Type B pancreatic cell (in vitro differentiated cells): ENCODE measurements at places on chromosomes 7 and 10.

DNA sequence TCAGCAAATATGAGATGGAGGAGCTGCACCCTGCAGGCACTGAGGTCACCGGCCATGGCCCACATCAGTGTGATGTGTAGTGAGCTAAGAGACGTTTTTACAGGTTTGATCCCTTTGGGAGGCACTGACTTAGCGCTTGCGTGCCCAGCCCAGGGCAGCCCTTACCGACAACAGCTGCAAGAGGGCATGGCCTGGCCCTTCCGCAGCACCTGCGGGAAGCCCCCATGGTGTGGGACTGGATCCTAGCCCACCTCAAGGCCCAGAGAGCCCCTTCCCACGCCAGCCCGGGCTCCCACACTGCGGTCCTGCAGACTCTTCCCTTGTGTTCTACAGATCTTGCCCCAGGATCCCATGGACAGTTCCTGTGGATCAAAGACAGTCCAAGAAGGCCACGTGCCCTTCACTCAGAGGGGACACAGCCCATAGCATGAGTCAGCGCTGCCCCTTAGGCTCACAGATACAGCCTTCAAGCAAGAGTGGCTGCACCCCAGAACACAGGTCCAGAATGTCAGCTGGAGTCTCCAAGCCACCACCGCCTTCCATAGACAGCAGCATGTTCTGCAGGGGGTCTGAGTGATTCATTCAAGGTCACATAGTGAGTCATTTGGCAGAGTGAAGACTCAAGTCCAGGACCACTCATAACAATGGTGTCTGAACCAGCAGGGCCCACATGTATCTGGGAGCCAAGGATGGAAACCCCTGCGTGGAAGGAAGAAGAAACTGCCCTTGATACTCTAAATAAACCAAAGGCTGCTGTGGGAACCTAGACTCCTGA lies 25.4 kb downstream of the TLL2 start:
- no peak for DNase-seq

DNA sequence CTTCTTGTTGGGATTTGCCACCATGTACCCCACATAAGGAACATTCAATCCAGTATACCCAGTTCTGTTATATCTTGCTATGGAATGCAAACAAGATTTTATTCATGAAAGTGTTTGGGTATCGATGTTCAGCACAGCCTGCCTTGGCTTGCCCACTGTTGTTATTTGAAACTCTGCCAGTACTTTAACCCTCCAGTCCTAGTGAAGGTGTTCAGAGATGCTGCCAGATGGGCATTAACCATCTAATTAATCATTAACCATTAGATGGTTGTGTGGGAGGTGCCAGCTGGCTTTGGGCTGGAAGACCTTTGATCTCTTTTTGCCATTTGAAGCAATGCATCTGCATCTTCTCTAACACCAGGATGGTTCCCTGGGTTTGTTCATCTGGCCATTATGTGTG lies 363.0 kb downstream of the SH2D4B start:
- DNase-seq: no peak

GRCh38 chr7:108605559-108606201 lies 36.0 kb downstream of the DNAJB9 start:
- no peak for DNase-seq

DNA sequence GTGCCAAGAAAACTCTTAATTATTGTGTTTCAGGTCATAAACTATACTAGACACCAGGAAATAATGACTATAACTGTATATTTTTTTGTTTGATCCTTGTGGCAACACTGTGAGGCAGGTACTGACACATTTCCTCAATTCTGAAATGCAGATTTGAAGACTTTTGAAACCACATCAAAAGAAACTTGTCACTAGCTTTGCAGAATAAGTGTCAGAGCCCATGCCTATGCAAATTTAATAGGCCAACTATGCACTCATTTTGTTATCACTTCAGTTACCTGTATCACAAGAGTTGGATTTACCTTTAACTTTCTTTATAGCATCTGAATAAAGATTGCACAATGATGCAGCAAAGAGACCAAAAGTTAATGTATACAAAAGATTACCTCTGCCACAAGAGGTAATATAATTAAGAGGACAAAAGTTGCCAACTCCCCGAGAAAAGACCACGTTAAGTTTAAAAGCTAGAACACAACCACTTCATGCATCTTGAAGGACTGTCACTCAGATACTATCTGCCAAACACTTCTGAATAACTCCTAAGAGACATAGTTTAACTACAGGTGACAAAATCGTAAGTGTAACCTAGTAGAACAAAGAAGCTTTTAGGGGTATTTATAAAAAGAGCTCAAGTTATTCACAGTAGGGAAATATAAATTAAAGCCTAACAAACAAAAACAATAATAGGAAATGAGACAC lies 80.5 kb downstream of the ELAPOR2 start:
- DNase-seq: no peak

DNA sequence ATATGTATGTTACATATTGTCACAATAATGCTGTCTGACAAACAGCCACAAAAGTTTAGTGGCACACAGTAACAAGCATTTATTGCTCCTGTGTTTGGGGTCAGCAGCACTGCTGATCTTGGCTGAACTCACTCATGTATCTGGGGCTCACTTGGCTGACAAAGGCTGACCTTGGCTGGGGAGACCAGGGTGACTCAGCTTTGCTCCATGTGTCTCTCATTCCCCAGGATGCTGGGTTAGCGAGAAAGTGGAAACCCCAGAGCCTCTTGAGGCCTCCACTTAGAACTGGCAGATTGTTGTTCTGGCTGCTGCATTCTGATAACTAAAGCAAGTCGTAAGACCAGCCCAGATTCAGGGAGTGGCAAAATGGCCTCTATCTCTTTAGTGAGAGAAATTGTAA lies 217.3 kb upstream of the HABP2 start:
- DNase-seq: no peak

DNA sequence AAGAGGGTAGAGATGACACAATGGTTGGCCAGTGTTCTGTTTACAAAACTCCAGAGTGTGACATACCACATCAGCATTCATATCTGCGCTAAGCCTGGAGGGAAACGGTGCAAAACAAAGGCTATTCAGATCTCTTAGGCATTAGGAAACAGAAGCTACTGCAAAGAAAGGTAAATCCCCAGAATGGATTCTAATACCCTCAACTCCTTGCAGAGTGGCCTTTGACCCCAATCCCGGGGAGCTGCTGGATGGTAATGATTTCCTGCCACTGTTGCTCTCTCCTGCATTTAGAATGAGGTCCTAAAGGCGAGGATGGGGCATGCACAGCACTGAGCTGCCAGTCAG lies 65.2 kb downstream of the AOAH start:
- no peak for DNase-seq

DNA sequence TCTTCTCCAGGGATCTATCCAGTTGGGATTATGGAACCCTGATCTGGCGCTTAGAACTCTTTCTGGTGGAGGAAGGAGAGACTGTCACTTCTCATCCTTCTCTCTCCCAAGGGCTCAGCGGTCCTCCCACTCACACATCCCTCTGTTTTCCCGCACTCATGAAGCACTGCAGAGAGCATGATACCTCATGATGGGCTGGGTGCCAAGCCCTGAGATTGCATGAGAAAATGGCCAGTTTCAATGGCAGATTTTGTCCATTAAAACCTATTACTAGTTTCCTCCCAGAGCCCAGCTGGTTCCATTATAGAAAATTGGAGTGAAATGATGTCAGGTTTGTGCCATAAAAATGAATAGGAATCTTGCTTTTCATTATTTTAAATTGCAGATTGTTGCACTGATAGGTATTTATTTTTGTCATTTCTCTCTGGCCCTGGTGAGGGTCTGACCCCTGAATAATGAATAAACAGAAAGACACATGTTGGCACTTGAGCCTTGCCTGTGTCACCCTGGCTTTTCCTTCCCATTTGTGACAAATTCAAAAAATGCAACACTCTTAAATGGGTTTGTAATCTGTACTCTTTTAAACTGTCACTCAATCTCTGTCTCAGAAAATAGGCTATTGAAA lies 1151.1 kb downstream of the TYW1 start:
- no peak for DNase-seq

- no peak for DNase-seq
Observed at GRCh38 chr7:156927571-156928405, 21.7 kb upstream of the NOM1 start.

GRCh38 chr10:9103301-9103700 lies 1048.8 kb downstream of the GATA3 start:
- no peak for DNase-seq

DNA sequence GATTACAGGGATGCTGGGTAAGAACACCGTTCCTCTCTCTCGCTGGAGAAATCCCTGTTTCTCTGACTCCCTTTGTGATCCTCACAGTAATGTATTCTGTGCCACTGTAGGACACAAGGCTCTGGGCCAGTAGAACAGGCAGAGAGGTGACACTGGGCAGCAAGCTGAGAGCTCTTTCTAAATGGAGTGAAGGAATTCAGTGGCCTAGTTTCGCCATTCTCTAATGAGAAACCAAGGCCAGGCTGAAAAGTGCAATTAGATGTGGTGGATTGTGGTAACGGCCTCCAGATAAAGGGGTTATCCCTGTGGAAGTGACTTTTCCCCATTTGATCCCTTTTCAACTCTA lies 12.8 kb downstream of the KCTD7 start:
- DNase-seq: no peak

DNA sequence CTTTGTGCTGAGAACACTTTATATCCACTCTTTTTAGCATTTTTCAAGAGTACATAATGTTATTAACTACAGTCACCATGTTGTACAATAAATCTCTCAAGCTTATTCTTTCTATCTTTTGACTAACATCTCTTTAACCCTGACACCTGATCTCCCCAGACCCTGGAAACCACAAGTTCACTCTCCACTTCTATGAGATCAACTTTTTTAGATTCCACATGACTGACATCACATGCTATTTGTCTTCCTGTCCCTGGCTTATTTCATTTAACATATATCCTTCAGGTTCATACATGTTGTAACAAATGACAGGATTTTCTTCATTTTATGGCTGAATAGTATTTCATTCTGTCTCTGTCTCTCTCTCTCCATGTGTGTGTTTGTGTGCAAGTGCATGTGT lies 15.5 kb downstream of the SLC13A1 start:
- no peak for DNase-seq

DNA sequence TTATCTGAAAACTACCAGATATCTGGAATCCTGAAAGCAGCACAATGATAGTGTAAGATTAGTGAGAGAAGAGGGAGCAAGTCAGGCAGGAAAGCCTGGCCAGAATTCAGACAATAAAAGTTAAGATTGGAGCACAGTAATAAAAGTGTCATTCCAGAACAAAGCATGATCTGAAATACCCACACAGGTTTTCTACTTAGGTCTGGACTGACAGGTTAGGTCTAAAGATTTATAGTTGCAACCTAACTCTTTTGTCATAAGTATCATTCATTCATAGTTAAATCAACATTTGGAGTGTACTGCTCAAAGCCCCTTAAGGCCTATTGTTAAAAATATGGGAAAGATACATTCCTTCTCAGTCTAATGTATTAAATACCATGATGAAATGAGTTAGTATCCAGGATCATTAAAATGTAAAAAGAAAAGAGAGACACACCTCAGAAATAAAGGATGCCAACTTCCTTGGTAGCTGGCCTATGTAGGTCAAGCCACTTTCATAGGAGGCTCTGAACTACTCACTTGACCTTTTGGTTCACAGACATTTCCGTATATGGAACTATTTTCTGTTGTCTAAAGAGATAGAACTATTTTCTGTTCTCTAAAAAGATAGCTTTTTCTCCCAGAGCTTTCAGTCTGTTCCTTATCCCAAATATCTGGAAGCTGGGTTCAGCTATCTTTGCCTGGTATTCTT lies 105.2 kb downstream of the FAS start:
- DNase-seq: no peak

DNA sequence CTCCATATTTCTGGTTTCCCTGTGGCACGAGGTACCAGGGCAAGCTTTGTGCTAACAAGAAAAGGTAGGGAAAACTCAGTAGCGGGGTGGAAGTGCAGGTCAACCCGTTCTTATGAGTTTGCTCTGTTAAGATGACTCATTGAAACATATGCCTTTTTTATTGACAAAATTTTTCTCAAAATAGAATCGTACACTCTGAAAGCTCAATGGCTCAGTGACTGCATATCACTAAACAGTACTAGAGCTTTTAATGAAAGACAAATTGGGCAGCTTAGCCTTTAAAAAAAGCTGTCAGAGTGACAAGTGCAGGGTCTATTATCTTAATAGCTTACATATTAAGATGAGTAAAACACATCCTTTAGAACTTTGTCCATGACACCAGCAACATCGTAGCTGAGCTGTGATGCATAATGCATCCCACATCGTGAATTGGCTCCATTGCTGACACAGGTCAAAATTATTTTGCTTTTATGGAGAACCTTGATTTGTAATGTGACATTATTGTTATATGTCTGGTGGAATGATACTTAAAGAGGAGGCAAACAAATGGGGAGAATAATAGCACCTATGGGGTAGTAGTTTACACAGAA lies 264.4 kb downstream of the ETV1 start:
- no peak for DNase-seq

DNA sequence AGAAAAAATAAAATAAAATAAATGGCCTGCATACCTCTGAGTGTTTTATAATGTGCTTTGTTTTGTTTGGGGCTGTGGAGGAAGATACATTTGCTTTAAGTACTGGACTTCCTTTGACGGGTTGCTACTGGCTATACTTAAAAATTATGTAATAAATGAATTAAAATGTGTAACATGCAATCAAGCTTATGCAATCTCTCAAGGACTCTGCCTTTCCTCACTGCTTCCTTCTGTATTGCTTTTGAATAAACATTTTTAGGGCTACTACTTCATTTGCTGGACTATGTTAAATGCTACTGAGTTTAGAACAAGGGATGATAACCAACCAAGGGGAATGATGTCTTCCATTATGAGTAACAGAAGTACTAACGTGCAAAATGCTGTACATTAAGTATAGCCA lies 91.6 kb downstream of the ETV1 start:
- no peak for DNase-seq

- no peak for DNase-seq
Observed at GRCh38 chr7:76428868-76429805, 4.4 kb downstream of the ZP3 start.

DNA sequence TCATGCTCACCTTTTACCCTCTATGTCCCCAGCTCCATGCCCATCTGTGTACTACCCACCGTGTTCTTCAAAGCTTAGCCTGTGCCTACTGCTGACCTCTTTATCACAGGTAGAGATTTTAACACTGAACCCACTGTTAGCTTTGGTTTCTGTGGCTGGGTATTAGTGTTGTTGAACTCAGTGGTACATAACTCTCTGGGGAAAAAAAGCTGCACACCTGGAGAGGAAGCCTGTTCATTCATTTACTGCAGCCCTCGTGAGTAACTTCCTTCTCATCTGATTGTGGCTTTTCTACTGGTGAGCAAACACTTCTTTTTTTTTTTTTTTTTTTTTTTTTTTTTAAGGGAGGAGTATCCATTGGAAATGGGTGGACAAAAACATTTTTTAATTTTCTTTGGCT lies 326.3 kb downstream of the CCSER2 start:
- no peak for DNase-seq

DNA sequence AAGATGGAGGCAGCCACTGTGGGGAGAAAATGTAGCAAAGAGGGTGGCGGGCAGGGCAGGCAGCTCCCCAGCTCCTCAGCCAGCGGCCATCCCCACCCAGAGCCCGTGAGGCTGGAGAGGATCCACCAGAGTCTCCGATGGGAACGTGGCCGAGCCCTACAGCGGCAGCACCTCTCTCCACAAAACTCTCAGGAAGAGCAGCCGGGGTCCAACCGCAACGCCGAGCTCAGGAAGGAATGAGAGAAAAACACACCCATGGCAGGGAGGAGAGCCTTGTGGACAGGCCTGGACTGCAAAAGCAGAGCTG lies 54.0 kb upstream of the ADGRA1 start:
- DNase-seq: no peak
